ENCODE measurements at places on chromosomes 7 and 10.
A peak's percentile ranks its signal among the peaks of the same experiment; 100 is the strongest.

- DNase-seq: no peak
These were observed 160.6 kb upstream of the AOAH start for GRCh38 chr7:36884910-36885309.

GRCh38 chr10:114703377-114704107, 45.5 kb upstream of the ABLIM1 start:
- no peak for DNase-seq

- no peak for DNase-seq
These were observed 11.6 kb upstream of the TYSND1 start for GRCh38 chr10:70158113-70158512.

- no peak for DNase-seq
These were observed 138.6 kb downstream of the DIP2C start for GRCh38 chr10:550665-551372.

DNA sequence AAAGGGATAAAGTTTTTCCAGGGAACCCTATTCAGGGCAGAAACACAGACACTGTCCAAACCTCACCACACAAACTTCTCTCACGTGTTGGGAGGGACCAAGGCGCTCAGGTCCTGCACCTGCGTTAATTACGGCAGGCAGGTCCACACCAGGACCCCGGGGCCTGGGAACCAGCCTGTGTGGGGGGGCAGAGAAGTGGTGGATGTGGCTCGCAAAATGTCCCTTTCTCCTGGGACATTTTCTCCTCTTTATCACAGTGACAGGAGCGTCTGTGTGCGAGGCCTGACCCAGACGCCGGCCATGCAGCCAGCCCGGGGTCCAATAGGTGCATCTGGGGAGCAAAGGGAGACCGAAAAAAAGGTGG, 73.4 kb upstream of the ZNF722 start:
- DNase-seq: no peak

GRCh38 chr7:114414156-114415063, at the start of gene FOXP2:
Gene FOXP2, plus strand, starts transcription at chr7:114414815. Its CDS starts 11,697 bp downstream, at chr7:114426512.
- no peak for DNase-seq

DNA sequence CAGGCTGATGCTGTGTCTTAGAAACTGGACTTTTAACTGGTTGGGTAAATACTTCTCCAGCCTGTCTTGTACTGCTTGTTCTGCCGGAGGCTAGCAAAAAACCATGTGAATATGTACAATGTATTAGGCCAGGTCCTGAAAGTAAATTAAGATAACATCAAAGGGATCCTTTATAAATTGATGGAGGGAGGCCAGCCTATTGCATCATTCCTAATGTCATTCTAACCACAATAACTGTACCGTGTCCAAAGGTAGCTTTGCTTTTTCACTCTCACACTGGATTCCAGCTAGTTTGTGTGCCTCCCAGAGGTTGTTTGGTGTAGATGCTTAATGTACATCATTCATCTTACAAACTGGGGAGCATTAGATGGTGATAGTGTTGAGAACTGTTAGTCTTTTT, 91.2 kb upstream of the SEM1 start:
- no peak for DNase-seq

DNA sequence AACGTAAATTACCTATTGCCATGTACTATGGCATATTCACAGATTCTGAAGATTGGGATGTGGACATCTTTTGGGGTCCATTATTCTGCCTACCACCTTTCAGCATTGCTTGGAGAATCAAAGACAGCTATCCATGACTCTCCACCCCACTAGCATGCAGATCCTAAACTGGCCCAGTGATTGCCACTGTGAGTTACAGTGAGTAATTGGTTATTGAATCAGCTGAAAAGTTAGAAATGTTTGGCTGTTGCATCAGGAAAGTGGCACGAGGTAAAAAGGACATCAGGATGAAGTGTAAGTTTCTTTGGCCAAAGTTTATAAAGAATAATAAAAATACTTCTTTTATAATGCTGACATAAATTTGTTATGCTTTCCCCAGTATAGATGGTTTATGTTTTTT, 148.2 kb upstream of the ETV1 start:
- no peak for DNase-seq

- DNase-seq: no peak
These were observed 289.0 kb downstream of the TNS3 start for GRCh38 chr7:47292832-47293309.

GRCh38 chr7:109126404-109127050, 556.9 kb downstream of the DNAJB9 start:
- no peak for DNase-seq

- DNase-seq: no peak
These were observed 1.0 kb downstream of the BEND7 start for GRCh38 chr10:13527864-13528122.

DNA sequence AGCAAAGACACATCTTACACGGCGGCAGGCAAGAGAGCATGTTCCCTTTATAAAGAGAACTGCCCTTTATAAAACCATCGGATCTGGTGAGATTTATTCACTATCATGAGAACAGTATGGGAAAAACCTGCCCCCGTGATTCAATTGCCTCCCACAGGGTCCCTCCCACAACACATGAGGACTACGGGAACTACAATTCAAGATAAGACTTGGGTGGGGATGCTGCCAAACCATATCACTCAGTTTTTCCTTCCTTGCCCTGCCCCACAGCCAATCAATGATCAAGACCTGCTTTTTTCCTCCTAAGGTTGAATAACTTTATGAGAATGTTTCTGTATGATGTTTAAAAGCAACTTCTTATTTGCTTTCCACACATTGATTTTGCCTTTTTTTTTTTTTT, 3.1 kb upstream of the PTPRE start:
- DNase-seq: no peak

GRCh38 chr7:137934176-137934826, 67.6 kb downstream of the CREB3L2 start:
- peak; percentile 58 for DNase-seq

DNA sequence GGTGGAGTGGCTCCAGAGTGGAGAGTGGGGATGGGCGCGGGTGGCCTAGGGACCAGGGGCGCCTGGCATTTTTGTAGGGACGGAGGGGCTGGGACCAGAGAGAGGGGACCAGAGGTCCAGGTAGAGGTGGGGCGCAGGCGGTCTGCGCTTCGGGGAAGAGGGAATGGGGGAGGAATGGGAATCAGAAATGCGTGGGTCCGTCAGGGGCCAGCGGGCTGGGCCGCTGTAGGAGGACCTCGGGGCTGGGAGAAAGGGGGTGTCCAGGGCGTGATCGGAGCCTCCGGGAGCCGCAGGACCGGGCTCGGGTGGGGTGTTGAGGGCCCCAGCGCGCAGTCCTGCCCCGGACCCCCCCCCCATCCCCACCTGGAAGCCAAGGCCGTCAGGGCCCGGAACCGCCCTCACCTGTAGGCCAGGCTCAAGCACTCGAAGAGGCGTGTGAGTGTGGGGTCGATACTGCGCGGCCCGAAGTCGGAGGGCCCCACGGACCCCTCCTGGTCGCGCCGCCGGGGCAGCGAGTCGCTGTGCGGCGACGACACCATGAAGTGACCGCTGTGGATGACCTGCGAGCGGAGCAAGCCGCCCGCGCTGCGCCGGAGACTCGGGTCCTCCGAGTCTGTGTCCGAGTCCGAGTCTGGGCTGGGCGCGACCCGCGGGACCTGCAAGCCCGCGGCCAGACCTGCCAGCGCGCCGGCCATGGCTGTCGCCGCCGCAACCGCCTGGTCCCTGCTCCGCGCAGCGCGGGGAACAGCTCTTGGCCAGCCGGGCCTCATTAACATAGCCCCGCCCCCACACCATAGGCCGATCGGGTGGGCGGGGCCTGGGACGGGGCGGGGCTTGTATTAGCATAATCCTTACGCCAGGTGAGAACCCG, at the start of gene MLXIPL:
Gene MLXIPL (minus strand): TSS at position 725 of the 871 bp plus-strand sequence. CDS start 30 bp downstream, at position 695.
- peak; percentile 99 for DNase-seq

DNA sequence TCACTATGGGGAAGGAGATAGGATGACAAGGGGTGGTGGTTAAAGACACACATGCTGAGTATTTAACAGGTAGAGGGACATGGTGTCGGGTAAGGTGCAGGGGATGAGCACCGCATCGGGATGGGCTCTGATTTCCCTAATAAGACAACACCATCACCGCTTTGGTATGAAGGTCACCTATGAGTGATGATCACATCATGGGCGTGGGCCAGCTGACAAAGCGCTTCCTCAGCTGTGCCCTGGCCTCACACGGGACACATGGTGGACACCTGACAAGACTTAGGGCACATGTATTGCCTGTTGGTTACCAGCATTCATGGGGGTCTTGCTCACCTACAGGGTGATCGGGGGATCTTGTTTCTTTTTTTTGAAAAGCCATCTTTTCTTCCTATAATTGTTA, 12.8 kb downstream of the C7orf57 start:
- no peak for DNase-seq

DNA sequence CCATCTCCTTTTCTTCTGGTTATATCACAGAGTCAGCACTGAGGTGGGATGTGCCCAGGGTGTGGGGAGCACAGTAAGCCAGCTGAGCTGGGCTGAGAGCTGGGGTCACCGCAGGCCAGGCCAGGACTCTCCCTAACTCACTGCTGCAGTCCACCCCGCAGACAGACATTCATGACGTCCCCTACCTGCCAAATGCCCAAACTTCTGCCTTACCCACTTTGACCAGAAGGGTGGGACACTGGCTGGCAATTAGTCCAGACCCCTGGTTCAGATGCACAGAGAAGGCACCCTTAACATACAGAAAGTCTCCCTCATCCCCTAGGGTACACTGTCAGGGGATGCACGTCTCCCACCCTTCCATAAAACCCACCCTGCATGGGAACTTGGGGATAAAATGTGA, 2.1 kb downstream of the DRGX start:
- DNase-seq: no peak

DNA sequence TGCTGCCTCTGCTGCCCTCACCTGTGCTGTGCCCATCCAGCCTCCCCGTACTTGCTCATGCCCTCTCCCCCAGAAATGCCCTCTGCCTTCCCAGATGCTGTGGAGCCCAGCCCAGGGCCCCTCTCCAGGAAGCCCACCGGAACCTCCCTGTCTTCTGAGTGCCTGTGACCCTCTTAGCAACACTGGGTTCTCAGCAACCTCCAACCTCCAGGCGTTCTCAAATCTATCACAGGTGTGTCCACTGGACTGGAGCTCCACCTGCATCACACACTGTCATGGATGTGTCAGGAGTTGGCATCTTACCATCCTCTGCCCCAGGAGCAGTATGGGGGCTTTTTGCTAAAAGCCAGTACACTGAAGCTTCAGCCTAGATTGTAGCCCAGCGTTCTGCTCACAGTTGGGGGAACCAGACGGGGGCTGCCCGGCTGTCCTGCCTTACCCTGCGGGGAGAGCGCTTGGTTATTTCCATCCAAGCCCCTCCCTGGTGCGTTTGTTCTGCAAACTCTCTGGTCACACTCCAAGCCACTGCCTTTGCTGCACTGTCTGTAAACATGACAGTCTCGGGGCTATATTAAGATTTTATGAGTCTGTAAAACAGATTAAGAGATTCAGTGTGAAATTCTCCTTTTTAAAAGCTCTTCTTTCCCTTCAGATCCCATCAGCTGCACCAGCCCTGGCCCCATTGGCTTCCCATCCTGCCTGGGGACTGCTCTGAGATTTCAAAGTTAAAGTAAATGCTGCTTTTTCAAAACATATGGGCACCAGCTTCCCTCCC, 71.3 kb upstream of the CPXM2 start:
- no peak for DNase-seq

DNA sequence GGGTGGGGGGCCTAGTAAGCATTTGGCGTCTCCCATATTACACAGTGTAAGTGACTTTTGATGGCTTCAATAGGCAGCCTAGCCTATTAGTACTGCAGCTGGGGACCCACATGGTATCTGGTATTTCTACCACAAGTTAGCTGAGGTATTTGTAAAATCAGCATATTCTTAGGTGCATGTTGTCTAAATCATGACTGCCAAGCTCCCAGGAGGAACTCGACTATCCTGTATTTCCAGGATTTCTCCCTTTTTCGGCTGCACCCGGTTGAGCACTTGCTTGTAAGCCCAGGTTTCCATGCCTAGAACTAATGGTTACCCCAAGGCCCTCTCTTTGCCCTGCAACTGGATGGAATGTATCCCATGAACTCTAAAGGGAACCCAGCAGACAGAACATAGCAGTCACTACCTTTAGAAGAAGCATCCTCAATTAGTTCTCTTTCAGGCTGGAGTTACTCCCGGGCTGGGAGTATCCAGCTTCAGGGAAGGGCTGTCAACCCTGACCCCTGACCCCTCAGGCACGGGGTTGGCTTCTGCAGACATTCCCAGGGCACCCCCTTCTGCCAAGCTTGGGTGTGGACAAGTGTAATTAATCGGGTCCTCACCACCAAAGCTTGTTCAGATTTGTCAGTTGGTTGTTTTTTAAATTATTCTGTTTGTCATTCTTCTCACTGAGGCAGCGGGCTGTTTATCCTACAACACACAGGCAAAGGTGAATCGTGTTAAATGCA, 90.3 kb upstream of the PARD3 start:
- no peak for DNase-seq

GRCh38 chr7:22001345-22002004, 55.8 kb upstream of the CDCA7L start:
- peak; percentile 66 for DNase-seq

- DNase-seq: no peak
These were observed 62.8 kb downstream of the CFAP46 start for GRCh38 chr10:132879408-132880127.

DNA sequence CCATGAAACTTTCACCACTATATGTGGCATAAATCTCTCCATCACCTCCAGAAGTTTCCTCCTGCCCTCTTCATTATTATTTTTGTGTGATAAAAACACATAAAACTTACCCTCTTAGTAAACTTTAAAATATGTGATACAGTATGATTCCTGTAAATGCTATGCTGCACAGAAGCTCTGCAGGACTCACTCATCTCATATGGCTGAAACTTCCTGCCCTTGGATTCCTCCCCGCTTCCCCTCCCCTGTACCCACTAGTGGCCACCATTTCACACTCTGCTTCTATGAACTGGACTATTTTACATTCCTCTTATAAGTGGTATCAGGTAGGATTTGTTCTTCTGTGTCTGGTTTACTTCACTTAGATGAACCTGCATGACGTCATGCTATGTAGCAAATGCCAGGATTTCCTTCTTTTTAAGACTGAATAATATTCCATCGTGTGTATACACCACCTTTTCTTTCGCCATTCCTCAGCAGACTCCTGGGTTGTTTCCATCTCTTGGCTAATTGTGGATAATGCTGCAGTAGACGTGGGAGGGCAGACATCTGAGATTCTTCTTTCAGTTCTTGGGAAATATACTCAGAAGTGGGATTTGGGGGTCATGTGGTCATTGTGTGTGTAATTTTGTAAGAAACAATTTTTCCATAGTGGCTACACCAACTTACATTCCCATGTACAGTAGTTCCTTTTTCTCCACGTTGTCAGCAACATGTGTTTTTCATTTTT, 335.2 kb downstream of the SDK1 start:
- no peak for DNase-seq

DNA sequence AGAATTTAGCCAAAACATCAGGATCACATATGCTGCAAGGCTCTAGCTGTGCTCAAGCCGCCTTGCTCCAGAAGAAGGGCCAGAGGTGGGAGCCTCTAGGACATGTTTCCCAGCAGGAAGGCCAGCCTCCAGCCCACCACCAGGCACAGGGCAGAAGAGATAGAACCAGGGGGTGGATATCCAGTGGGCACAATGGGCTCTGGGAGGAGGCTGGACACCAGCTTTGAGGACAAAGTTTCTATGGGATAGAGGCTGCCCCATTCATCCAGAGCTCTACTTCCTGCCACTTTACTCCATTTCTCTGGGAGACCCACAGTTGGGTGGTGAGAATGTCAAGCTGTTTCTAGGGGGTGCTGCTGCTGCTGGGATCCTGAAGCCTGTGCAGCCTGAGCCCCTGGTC, 77.1 kb downstream of the ARHGAP22 start:
- no peak for DNase-seq

Data from K562 (cell line).